HL-60 (cell line): ENCODE measurements at places on chromosomes 11 and 22.

GRCh38 chr11:45948356-45948755, 25.9 kb downstream of the LARGE2 start:
- no peak for DNase-seq

GRCh38 chr11:77449060-77449521, 24.8 kb downstream of the PAK1 start:
- DNase-seq: peak; percentile 92

DNA sequence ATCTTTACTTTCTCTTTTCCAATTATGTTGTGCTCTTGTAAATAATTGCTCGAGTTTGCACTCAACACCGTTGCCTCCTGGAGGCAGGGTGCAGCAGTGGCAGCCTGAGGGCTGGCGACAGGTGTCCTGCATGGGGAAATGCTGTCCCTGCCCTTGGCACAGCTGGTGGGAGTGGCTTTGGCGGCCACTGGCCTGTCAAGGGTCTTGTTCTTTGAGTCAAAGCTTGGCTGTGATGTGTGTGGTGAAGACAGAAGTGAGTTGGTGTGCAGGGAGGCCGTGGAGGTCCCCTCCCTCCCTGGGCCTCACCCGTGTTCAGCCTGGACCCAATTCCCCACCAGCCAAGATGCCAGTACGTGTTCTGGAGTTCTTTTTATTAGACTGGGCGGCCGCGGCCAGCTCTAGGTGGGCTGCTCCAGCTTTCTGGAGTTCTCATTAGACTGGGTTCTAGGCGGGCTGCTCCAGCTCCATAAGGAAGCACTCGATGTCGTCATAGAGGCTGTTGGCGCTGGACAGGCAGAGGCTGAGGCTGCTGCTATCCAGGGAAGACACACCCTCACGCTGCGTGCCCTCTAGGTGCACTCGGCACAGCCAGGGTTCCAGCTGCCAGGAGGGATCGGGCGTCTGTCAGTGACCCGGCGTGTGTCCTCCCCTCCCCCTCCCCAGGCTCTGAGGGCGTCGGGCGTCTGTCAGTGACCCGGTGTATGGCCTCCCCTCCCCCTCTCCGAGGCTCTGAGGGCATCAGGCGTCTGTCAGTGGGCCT, 3.4 kb downstream of the IRF7 start:
- peak; percentile 37 for DNase-seq

DNA sequence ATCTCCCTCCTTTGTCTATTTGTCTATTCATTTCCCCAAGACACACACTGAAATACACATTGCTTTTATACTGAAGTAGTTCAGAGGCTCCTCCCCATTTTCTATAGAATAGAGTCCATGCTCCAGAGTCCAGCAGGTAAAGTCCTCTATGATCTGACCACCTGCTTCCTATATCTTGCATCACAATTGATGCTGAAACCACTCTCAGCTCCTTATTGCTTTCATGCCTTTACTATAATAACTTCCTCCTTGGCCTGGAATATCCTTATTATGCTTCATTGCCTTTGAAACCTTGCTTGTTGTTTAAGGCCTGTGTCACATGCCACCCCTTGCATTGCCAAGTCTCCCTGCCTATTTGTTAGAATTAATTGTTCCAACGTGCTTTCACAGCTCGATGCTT, 12.6 kb downstream of the OR6Q1 start:
- DNase-seq: no peak

- DNase-seq: no peak
Observed at GRCh38 chr11:65803797-65804492, 17.1 kb downstream of the OVOL1 start.

DNA sequence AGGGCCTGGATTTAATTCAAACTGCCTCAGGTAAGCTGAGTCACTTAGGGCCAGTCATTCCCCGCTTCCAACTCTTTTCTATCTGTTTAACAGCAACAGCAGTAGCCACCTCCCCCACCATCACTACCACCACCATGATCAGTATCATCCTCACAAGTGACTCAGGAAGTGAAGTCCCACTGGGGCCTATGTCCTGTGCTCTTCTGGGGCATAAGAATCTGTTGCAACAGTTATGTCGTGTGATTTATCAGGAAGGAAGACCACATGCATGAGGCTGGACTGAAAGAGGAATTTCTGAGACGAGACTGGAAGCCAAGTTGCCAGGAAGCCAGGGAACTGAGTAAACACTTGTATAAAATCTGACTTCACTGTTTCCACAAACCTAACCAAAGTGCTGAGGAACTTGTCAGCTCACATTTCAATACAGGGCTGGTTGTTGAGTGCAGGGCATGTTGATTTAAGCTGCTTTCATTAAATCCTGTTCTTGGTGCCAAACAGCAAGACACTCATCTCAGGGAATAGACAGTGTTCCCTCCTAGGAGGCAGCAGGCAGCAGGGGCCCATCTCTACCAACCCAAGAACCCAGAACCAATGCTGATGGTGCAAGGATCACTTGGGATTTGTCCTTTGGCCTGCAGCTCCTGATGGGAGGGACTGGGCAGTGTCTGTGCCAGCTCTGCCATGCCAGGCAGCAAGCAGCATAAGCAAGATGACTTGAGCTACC, 226.7 kb upstream of the NARS2 start:
- peak; percentile 46 for DNase-seq

- no peak for DNase-seq
Observed at GRCh38 chr22:38098410-38099249, 11.9 kb downstream of the BAIAP2L2 start.
